ENCODE measurements at places on chromosomes 12 and 14.

DNA sequence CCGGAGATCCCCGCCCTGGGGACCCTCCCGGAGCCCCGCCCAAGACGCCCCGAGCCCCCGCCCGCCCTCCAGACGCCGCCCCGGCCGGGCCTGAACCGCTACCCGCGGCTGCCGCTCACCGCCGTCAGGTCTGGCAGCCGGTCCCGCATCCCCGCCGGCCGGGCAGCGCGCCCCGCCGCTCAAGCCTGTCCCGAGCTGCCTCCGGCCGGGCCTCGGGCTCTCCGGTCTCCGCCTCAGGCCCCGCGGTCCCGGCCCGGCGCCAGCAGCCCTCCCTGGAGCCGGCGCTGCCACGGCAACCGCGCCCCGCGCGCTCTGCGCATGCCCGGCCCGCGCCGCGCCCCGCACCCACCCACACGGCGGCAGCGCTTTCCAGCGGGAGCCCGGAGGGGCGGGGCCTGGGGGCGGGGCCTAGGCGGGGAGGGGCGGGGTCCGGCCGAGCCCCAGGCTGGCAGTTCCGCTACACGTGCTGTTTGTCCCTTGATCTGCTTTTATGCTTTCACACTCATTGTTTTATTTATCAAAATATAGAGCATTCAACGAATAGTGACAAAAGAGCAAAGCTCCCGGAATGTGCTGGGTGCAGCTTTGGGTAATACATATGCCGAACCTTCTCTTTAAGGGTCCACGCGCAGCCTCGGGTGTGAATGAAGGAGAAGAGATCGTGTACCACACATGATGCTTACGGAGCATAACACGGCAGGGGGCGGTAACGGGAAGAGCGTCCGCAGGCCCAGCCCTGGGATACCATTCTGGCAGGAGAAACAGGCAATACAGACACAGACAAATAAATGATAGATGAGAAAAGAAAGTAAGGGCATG is at the start of gene STX2:
Gene STX2, minus strand, starts transcription at position 300 of the 819 bp plus-strand sequence. Its CDS starts 151 bp downstream, at position 149.
- DNase-seq: peak; percentile 80

DNA sequence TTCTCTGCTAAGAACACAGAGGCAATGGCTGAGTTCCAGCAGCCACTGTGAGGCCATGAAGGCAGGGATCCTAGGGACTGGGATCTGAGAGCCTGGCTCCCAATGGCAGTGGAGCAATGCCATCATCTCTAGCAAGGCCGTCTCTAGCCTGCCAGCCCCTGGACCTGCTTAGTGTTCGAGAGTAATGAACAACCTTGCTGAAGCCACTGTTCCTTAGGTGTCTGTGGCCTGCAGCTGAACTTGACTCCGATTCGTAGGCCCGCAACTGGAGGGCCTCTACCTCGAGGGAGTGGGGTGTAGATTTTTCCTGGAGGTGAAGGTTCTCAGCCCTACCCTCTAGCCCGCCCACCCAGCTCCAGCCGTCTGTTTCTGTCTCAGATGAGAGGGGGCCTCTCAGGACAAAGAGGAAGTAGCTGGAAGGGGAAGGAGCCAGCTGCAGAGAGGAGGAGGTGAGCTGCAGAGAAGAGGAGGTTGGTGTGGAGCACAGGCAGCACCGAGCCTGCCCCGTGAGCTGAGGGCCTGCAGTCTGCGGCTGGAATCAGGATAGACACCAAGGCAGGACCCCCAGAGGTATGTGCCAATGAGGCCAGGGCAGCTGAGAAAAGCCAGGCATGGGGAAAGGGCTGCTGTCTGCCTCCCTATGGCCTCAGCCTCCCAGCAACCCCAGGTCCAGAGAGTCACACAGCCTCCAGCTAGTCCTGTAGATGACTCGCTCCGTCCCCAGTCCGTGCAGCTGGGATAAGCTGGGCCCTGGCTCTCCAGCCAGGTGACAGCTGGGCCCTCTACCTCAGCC is at the start of gene PLD4:
Gene PLD4, plus strand, starts transcription at position 459 of the 793 bp plus-strand sequence. CDS start 2,262 bp downstream, outside the sequence.
- DNase-seq: no peak

- peak; percentile 11 for DNase-seq
These were observed 26.8 kb upstream of the KCNK13 start for GRCh38 chr14:90034835-90035525.

DNA sequence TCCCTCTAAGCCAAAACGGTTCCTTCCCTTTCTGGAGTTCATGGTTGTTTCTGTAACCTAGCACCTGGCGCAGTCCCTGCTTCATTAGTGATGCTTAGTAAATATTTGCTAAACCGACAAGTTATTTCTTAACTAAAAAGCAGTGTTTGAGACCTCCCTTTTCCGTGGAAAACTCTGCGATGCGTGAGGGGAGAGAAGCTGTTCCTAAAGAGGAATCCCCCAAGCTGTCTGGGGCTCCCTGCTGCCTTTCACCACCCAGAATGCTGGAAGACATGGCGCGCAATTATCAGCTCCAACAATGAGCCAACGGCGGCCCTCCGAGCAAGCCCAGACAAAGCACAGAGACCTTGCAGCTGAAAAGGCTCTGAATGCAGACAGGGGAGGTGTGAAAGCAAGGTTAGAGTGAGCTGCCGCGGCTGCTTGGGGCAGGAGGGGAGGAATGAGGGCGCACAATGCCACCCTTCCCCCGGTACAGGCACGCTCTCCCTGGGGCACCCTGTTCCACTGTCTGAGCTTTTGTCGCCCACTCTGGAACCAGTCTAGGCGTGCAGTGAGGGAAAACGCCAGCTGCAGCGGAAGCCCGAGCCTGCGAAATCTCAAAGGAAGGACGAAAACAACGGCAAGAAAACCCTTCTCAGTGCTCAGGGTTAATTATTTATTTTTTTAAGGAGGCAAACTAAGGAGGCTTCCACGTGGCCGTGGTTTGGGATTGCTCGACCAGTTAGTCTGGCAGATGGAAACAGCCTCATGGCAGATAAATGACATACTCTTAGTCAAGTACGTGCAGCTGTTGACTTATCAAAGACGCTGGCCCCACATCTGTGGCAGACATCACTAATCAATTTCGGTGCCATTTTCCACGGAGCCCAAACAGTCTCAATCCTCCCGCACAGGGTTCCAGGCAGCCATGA is 66.3 kb downstream of the RBM19 start:
- peak; percentile 40 for DNase-seq

DNA sequence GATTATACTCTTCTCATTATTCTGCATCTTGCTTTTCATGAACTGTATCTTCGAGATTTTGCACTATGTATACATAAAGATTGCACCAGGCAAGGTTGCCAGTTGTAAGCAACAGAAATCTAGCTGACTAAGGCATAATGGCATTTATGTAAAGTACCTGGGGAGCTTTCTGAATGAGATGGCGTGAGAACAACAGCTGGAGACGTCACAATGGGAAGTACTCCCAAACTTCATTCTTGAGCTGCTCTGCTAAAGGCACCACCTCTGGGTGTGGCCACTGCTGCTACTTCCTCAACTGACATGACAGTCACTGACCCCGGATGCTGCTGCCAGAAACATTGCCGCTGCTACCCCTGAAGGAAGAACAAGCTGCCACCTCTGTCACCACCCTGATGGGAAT is 220.7 kb downstream of the NOVA1 start:
- peak; percentile 68 for DNase-seq

GRCh38 chr12:121490401-121491281 is 90.2 kb downstream of the KDM2B start:
- peak; percentile 66 for DNase-seq

DNA sequence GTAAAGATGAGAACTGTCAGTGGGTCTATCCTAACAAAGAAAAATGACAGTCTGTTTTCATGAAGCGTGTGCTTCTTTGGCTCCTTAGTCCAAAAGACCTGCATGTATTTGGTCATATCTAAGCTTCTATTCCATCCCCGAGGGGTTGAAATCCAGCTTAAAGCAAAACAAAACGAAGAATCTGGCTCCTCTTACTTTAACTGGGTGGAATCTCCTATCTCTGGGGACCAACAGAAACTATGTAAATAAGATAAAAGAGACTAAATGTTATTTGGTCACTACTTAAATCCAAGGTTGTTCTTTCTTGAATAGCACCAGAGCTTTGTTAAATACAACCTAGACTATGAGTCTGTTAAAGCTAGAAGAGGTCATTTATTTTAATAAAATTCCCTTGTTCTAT is 9.4 kb downstream of the IGF1 start:
- DNase-seq: no peak

GRCh38 chr12:82600379-82600778 is 86.3 kb upstream of the TMTC2 start:
- no peak for DNase-seq

DNA sequence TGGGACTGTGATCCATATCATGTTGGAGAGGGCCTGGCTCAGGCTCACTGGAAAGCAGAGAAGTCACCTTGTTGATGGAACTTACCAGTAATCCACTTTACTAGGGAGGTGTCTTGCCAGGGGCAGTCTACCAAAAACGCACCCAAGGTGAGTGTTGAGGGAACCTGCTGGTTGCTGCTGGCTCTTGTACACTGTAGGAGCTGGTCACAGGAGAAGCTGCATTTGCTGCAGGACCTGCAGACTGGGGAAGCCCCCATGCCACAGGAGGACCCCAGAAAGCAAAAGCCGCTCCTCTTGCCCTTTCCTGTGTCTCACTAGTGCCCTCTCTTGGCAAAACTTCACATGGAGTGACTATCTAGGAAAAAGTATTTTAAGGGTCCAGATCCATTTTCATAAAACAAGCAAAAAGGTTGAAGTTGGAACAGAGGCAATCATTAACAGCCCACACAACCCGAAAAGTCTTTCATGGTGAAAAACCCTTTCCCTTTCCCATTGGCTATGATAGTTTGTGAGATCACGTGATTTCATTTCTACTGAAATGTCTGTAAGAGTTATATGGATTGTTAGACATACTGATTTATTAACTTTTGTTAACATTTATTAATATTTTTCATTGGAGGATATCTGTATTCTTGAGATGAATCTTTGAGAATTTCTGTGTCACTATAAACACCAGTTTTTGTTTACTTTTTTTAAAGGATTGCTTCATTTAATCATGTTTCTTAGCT is 59.2 kb downstream of the RASSF8 start:
- peak; percentile 88 for DNase-seq

DNA sequence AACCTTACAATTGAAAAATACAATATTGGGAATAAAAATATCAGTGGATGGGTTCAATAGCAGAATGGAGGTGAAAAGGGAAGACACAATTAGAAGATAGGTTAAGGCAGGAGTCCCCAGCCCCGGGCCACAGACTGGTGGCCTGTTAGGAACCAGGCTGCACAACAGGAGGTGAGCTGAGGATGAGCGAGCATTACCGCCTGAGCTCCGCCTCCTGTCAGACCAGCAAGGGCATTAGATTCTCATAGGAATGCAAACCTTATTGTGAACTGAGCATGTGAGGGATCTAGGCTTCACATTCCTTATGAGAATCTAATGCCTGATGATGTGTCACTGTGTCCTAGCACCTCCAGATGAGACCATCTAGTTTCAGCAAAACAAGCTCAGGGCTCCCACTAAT is 27.3 kb upstream of the ST8SIA1 start:
- DNase-seq: peak; percentile 91

DNA sequence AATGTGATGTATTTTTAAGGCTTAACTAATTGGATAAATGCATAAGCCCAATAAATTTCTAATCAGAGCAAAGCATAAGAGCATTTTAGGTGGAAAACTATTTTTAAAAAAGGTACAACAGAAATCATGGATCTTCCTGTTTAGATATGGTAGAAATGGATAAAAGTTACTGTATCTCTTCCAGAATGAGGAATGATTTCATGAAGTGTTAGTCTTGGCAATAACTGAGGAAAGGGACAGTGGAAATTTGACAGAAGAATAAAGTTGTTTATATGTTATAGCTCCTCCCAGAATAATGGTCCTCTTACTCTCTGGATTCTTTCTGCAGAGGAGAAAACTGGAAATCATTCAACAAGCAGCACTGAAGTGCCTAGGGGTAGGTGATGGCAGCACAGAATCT is 32.4 kb upstream of the BMAL2 start:
- DNase-seq: no peak

- DNase-seq: peak; percentile 68
These were observed 727 bp downstream of the LDHB start for GRCh38 chr12:21656905-21657325.

DNA sequence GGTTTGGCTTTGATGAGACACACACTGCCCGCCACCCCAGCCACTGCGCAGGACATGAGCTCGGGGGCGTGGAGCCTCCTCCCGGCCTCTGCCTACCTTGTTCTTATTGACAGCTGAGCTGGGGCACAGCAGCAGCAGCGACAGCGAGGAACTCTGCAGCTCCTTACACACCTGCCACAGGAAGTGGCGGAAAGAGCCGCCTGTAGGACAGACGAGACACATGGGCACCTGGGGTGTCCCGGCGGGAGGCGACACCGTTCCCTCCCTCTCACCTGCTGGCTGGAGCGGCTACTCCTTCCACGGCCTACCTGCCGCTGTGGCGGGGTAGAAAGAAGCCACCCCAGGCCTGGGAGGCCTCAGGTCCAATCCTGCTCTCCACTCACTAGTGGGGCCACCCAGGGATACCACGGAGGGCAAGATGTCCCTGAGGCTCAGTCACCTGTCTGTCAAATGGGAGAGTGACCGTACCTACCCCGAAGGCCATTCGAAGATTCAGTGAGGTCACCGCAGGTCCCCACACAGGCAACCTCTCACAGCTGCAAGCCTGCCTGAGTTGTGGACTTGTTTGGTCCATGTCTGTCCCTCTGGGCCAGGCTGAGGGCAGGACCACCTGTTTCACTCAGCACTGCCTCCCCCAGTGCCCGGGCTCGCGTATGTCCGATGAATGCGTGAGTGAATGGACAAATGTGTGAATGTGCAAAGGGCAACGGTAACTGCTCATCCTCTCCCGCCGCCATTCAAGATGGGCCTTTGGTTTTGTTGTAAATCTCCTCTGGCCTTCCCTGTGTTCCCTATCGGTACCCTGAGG is 42.6 kb downstream of the TRAFD1 start:
- DNase-seq: no peak

GRCh38 chr12:31265722-31266121 is 60.2 kb downstream of the SINHCAF start:
- peak; percentile 91 for DNase-seq

GRCh38 chr14:23143911-23144310 is 24.9 kb upstream of the CEBPE start:
- DNase-seq: no peak

GRCh38 chr12:103868215-103868614 is 27.2 kb upstream of the NT5DC3 start:
- DNase-seq: no peak

DNA sequence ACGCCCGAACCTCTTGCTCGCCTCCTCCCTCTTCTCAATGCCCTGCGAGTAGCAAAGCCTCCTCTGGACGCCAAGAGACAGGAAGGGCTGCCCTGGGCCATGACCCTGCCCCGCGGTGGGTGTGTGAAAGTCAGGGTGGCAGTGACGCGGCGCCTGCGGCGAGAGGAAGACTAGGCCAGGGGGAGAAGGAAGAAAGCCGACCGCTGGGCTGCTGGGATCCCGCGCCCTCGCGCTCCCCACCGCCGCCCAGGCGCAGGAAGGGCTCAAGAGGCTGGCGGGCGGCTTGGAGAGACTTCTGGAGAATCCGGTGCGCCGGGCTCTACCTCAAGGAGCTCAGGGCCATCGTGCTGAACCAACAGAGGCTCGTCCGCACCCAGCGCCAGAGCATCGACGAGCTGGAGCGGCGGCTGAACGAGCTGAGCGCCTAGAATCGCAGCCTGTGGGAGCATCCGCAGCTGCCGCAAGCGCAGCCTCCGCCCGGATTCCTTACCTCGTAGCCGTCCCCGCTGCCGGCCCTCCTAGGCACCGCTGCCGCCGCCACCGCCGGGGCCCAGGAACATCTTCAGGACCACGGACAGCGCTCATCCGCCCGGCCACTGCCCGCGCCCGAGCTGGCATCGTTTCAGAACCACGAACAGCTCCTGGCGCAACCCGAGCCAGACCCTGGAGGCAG is 105.0 kb upstream of the PRB2 start:
- DNase-seq: peak; percentile 90

GRCh38 chr12:122437656-122438121 is 15.2 kb upstream of the CLIP1 start:
- DNase-seq: no peak

GRCh38 chr12:121741743-121742142 is 29.2 kb downstream of the TMEM120B start:
- DNase-seq: no peak

Measured in mesendoderm (in vitro differentiated cells).